NCI-H2107 (cell line): ENCODE measurements at places on chromosomes 2 and 18.

DNA sequence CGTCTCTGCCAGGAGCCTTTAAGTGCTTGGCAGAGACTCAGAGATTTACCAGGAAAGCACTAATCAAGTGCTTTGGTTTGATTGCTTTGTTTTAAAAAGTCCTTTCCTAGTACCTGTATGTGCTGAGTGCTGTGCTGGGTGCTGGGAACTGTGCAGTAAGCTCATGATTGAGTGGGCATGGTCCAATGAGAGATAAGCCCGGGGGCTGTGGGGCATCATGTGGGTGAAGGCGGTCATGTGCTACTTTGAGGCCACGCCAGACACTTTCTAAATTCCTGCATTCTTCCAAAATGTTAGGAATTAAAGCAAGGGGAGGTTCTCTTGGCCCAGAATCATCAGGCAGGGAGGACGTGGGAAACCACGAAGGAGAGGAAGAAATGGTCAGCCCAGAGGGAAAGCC is 109.0 kb downstream of the ACAA2 start:
- DNase-seq, result no peak

GRCh38 chr2:109373791-109374547 is 239.8 kb downstream of the SEPTIN10 start:
- DNase-seq, result no peak

GRCh38 chr2:131140581-131140980 is 35.4 kb downstream of the PLEKHB2 start:
- DNase-seq, result no peak

- no peak for DNase-seq
Measured at GRCh38 chr2:234620018-234620417, 123.1 kb upstream of the ARL4C start.

- no peak for DNase-seq
Measured at GRCh38 chr2:176187899-176188773, at the start of gene HOXD1. Gene HOXD1, plus strand, starts transcription at chr2:176188668. Its CDS starts 134 bp downstream, at chr2:176188802.

DNA sequence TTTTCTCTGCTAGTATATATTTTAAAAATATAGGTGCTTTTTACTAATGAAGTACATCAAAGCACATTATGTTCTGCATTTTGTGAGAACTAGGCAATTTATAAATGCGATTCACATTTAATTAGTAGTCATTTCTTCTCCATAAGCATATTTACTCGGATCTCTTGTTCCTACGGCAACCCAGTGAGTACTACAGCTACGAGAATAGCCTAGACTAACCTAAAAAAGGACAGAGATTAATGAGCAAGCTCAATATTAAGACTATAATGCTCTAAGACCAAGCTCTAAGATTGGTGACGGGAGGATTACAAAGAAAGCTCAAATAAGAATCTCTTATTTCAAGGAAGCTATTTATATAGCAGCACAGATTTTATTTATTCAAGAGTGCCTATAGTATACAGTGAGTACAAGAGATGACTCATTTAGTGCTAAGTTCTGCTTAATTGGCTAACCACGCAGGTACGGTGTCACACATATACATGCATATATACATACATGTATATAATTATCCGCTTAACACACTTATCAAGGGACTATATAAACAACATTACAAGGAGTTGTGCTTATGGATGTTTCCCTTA is 364.7 kb downstream of the GPD2 start:
- DNase-seq, result no peak

GRCh38 chr2:17182399-17182798 is 335.8 kb downstream of the RAD51AP2 start:
- no peak for DNase-seq

GRCh38 chr2:136332436-136333095 is 214.6 kb upstream of the CXCR4 start:
- no peak for DNase-seq

- DNase-seq, result no peak
Measured at GRCh38 chr2:129877795-129878775, 101.4 kb upstream of the RAB6C start.

DNA sequence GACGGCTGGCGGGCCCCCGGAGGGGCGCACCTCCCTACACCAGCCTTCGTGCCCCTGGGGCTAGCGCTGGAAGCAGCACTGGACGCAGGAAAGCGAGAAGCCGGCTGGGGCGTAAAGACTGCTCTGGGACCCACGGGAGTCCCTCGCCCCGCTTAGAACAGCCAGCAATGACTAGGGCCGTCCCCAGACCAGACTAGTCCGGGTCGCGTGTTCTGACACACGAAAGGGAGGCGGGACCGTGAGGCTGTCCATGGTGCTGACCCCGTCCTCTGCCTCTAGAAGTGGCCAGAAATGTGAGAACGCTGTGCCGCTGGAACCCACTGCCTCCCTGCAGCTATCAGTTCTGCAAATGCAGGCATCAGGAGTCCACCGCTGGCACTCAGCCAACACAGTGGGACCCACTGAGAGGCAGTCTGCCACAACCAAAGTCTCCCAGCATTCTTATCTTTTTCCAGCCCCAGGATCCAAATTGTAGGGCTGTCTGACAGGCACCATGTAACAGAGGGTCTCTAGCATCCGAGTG is at the start of gene UCN:
UCN (minus strand) TSS at position 87 of the 523 bp plus-strand sequence. CDS start 550 bp downstream, outside the sequence.
- no peak for DNase-seq

DNA sequence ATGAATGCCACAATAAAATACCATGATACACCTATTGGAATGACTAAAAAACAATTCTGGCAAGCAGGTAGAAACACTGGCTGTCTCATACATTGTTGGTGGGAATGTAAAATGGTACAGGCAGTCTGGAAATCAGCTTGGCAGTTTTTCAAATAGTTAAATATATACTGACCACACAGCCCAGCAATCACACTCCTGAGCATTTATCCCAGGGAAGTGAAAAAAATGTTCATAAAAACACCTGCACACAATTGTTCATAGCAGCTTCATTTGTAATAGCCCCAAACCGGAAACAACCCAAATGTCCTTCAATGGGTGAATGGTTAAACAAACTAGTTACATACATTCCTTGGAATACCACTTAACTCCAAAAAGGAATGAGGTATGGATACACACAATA is 137.2 kb downstream of the TFCP2L1 start:
- no peak for DNase-seq

- DNase-seq, result no peak
Measured at GRCh38 chr2:106009096-106009495, 185.0 kb downstream of the UXS1 start.

DNA sequence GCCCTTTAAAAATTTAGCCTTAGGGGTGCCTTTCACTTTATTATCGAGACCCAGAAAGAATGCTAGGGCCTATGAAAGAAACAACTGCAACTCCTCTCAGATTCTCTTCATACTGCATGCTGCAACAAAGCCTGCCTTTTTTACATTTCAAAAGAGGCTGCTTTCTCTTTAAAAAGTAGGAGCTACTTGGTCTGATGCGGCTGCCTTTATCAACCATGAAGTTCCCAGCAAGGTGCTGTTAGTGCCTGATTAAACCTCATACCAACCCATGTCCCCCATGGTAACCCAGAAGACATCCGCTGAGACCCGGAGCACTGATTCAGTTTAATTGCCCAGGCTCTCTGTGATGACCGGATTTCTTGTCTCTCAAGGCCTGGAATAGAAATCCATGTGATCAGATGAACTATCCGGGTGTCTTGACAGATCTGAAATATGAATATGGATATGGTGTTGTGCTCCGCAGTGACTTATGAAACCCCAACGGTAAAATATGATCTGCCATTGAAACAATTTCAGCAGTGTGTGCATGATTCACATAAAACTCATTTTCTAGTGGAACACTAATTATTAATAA is 368.3 kb downstream of the ZNF521 start:
- no peak for DNase-seq

- no peak for DNase-seq
Measured at GRCh38 chr2:211055438-211055837, 499.0 kb downstream of the CPS1 start.

- no peak for DNase-seq
Measured at GRCh38 chr2:64501946-64502345, 22.2 kb upstream of the AFTPH start.

DNA sequence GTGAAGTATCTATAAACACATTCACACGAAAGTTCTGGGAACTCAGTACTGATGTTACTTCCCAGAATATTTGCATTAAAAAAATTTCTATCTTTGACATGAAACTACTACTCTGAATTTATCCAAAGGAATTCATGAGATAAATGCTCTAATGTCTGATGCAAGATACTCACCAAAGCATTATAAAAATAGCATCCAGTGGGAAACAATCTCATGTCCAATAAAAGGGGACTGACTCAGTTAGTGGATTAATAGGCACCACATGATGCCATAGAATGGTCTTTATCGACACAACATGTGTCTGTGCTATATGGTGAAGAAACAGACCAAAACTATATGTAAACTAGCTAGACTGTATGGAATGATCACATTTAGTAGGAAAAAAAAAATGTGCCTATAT is 33.9 kb downstream of the LAMA3 start:
- no peak for DNase-seq

- no peak for DNase-seq
Measured at GRCh38 chr18:3495691-3496430, 45.9 kb downstream of the TGIF1 start.

GRCh38 chr2:216242365-216242764 is 129.9 kb downstream of the MARCHF4 start:
- peak; percentile 44 for DNase-seq

- no peak for DNase-seq
Measured at GRCh38 chr2:109087055-109087663, 41.8 kb upstream of the SH3RF3 start.

GRCh38 chr2:1822341-1822740 is 78.0 kb upstream of the PXDN start:
- no peak for DNase-seq

GRCh38 chr2:66364495-66365333 is 70.2 kb upstream of the MEIS1 start:
- DNase-seq, result no peak

DNA sequence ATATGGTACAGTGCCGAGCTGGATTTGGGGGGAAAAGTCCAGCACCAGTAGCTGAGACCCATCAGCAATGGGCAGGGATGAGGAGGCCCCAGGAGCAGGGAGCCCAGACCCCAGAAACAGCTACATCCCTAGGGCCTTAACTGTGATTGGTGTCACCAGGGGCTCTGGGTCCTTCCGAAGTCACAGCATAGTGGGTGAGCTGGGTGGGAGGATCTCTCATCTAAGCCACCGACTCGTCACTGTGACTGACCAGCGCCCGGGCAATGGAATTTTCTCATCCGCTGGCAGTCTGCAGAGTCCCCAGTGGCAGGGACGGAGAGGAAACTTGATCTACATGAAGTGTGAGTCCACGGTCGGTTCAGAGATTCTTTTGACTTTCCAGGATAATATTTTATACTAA is 186.5 kb downstream of the SH3BP4 start:
- no peak for DNase-seq

DNA sequence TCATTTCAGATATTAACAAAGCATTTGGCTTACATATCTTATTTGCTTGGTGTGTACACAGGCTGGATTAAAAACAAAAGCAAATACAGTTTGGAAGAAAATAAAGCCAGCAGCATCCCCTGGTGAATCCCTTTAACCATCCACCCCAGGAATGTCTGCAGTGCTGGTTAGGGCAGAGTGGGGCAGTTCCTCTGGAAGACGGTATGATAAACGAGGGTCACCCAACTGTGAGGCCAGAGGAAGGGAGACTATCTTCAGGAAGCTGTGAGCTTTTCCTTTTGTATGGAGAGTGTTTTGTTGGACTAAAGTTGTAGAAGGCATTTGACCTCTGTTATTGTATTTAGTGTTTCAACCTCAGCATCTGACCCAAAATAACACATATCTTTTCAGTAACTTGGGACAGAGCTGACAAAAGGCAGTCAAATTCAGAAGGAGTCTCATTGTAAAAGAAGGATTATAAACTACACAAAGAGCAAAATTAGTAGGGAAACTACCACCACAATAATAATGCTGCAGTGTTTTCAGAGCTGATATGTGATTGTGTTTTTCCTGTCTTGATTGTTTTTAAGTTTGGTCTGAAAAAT is 159.1 kb downstream of the FMNL2 start:
- DNase-seq, result no peak

DNA sequence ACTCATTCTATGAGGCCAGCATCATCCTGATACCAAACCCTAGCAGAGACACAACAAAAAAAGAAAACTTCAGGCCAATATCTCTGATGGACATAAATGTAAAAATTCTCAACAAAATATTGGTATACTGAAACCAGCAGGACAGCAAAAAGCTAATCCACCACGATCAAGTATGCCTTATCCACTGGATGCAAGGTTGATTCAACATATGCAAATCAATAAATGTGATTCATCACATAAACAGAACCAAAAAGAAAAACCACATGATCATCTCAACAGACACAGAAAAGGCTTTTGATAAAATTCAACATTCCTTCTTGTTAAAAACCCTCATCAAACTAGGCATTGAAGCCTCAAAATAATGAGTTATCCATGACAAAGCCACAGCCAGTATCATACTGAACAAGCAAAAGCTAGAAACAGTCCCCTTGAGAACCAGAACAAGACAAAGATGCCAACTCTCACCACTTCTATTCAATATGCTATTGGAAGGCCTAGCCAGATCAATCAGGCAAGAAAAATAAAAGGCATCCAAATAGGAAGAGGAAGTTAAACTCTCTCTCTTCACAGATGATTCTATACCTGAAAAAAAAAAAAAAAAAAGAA is 45.3 kb downstream of the RTTN start:
- no peak for DNase-seq

GRCh38 chr18:57827646-57828045 is 24.5 kb upstream of the ATP8B1 start:
- DNase-seq, result no peak

- DNase-seq, result no peak
Measured at GRCh38 chr2:33126958-33127357, 180.2 kb downstream of the LTBP1 start.

DNA sequence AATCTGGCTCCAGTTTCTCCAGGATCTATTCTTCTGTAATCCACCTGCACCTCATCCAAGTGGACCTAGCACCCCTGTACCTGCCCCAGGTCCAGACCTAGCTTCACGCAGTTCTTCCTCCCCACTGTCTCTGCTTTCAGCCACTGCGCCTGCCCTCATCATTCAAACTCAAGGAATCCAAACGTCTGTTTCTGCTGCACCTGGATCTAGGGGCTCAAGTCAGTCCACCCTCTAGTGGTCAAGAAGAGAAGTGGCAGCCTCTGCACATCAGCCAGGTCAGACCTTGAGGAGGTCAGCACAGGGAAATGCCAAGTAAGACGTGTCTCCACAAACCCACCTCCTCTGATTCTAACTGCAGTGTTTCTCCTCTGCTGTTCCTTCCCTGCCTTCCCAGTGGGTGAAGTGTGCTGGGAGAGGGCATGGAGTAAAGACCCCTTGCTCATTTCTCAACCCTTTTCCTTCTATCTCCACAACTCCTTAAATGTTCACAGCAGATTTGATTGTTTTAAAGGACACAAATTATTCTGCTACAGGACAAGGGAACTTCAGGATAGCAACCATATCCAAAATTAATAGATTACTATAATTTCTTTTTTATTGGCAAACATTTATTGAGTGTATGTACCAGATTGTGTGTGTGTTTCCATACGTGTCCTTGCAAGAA is 8.6 kb upstream of the RNF152 start:
- DNase-seq, result no peak

DNA sequence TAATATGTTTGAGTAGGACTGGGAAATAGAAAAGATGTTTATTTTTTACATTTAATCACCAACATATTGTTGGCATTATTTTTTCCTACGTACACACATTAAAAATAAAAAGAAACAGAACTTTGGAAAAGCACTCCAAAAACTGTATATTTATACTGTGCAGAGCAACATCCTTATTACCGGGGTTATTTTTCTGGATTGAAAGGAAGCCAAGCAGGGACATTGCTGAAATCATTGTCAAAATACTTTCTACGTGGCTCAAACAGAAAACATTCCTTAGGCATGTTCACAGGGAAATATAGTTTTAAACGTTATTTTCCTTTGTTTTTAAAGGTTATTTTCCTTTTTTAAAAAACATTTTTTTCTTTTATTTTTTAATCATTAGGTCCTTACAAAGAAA is 315.0 kb upstream of the SMIM21 start:
- no peak for DNase-seq

GRCh38 chr2:17000184-17000482 is 334.5 kb upstream of the CYRIA start:
- no peak for DNase-seq
